Calu3 (cell line): ENCODE measurements at places on chromosomes 7 and 10. TPM values are rescaled to one million over a fixed set of nuclear protein-coding genes. Genes with fewer than 3 reads are reported as not detected.

Gene FIGNL1
- total RNA-seq, result 36.3 and 42.5 TPM in 2 replicates

Gene GATA3
- 5.0 and 8.2 TPM in 2 replicates for total RNA-seq

Gene ALOX5
- total RNA-seq, result 44.9 and 57.0 TPM in 2 replicates

Gene PGAM1
- 148 and 157 TPM in 2 replicates for total RNA-seq

Gene TDRD1
- not detected in 2 replicates for total RNA-seq

Gene KCNIP2
- 3.3 and 4.8 TPM in 2 replicates for total RNA-seq

Gene TBXAS1
- 31.2 and 33.0 TPM in 2 replicates for total RNA-seq

Gene CDK13
- total RNA-seq, result 84.4 and 86.7 TPM in 2 replicates

Gene ACSM6
- not detected in 2 replicates for total RNA-seq

Gene EPHB6
- total RNA-seq, result 3.0 and 3.1 TPM in 2 replicates

Gene EBF3
- not detected in 2 replicates for total RNA-seq

Gene ATOH7
- total RNA-seq, result not detected in 2 replicates

Gene TSPAN14
- total RNA-seq, result 98.6 and 116 TPM in 2 replicates

Gene RSBN1L
- 15.9 and 16.7 TPM in 2 replicates for total RNA-seq

Gene LRRN3
- not detected in 2 replicates for total RNA-seq

Gene NUTM2E
- total RNA-seq, result not detected in 2 replicates

Gene GBX1
- total RNA-seq, result not detected in 2 replicates

Gene PLAC9
- not detected in 2 replicates for total RNA-seq

Gene GPR37
- 7.5 and 7.9 TPM in 2 replicates for total RNA-seq

Gene C10orf53
- total RNA-seq, result not detected in 2 replicates

Gene KIAA1549
- total RNA-seq, result 7.2 and 10.4 TPM in 2 replicates

Gene MSS51
- total RNA-seq, result 2.9 and 3.3 TPM in 2 replicates

Gene CCL24
- 0.68 TPM in 1 of 2 replicates, not detected in the other for total RNA-seq

Gene TMEM213
- total RNA-seq, result 9.8 and 11.3 TPM in 2 replicates

Gene KIN
- total RNA-seq, result 15.0 and 16.2 TPM in 2 replicates

Gene PAXIP1
- total RNA-seq, result 23.1 and 24.3 TPM in 2 replicates

Gene EFCAB10
- total RNA-seq, result not detected in 2 replicates

Gene ITGB8
- total RNA-seq, result 157 and 183 TPM in 2 replicates

Gene ACHE
- total RNA-seq, result 3.2 and 11.3 TPM in 2 replicates

Gene BHLHA15
- 1.7 and 1.8 TPM in 2 replicates for total RNA-seq

Gene FAM237B
- not detected in 2 replicates for total RNA-seq

Gene LRMDA
- total RNA-seq, result 5.5 and 7.6 TPM in 2 replicates

Gene NOC3L
- 18.4 and 21.8 TPM in 2 replicates for total RNA-seq

Gene ASL
- total RNA-seq, result 55.3 and 70.6 TPM in 2 replicates

Gene SEC23IP
- total RNA-seq, result 42.1 and 51.7 TPM in 2 replicates

Gene LIPM
- total RNA-seq, result not detected in 2 replicates

Gene GPR26
- not detected in 2 replicates for total RNA-seq

Gene ARHGEF5
- 51.5 and 59.4 TPM in 2 replicates for total RNA-seq

Gene CLCN1
- total RNA-seq, result 0.34 and 0.61 TPM in 2 replicates

Gene FOXK1
- total RNA-seq, result 65.9 and 67.1 TPM in 2 replicates

Gene GRID2IP
- total RNA-seq, result 1.2 and 1.4 TPM in 2 replicates
